ENCODE measurements at places on chromosomes 6 and 20.

DNA sequence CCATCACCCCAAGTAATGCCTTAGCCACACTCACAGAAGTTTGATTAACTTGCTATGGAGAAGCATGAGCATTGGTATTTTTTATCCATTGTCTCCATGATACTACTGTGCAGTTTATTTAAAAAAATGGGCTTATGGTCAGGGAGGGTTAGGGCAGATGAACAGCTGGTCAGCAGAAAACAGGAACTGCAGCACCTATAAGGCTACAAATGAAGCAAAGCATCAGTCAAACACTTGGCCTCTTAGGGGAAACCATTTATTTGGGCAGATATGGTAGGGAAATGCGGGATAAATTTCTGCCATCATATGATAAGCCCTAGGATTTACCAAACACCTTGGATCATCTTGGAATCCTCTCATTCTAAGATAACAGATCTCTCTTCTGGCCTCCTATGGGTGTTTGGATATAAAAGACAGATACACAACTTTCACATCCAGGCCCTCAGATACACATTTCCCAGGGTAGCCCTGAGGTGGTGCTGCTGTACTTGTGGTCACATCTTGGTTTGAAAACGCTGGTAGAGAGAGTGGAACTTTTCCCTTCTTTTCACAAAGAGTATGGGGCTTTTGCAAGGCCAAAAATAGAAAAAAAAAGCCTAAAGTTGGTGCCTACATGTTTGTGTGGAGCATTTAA, 42.8 kb upstream of the AHI1 start:
- DNase-seq = peak; percentile 19

- no peak for DNase-seq
Measured at GRCh38 chr20:62477669-62478455, 2.1 kb upstream of the GATA5 start.

- DNase-seq = no peak
Measured at GRCh38 chr6:165910184-165910966, 247.3 kb upstream of the PDE10A start.

GRCh38 chr20:50283922-50284810, 93.5 kb downstream of the CEBPB start:
- DNase-seq = peak; percentile 35

DNA sequence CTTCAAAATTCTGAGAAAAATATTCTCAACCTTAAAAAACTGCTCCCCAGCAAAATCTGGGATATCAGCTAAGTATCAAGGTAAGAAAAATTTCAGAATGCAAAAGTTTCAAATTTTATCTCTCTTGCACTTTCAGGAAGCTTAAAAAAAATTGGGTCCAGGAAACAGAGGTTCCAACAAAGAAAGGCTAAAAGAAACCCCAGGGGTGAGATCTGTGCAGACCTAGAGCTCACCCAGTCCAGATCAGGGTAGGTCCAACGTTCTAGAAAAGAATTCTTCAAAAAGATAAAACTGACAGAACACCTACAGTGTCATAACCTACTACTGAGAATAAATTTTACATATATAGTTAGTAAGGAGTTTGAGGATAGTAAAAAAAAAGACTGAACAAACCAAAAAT, 23.5 kb downstream of the ILRUN start:
- DNase-seq = no peak

GRCh38 chr20:45545754-45546453, 1.3 kb downstream of the EPPIN start:
- DNase-seq = peak; percentile 28
